Right atrium auricular region (tissue), 2 donors: ENCODE measurements at places on chromosomes 1 and 21. TPM values are rescaled to one million over a fixed set of nuclear protein-coding genes. Genes with fewer than 3 reads are reported as not detected.

Gene CACNA1S
- total RNA-seq, result not detected

DNA sequence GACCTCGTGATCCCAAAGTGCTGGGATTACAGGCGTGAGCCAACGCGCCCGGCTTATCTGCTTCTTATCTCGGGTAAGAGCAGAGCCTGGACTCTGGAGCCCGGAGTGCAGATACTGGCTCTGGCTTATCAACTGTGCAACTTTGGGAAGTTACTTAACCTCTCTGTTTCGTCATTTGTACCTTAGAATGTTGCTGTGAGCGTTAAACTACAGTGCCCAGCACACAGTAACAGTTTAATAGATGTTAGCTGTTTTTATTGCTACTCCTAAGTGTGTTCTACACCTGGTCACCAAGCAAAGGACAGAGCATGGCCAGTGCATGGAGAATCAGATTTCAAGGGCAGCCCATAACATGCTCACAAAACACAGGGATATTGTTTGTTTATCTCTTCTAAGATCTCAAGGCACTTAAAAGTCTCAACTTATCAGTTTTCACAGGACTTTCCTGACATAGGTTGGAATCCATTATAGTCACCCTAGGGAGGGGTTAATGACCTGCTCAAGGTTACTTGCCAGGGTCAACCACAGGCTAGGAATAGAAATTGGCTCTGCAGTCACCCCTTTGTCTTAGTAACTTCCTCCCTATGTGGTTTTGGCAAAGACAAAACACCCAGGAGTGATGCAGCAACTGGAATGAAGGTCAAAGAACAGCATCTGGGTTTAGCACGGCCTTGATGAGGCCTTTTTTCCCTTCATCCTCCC lies 22.5 kb upstream of the SRP9 start:
- no peaks in the 10 kb centered on the region for H3K36me3 ChIP-seq
- peak; percentile 76 for DNase-seq
- no peaks in the 10 kb centered on the region for H3K27me3 ChIP-seq
- H3K4me1 ChIP-seq, result peaks cover 68% of the 10 kb centered on the region
- no peak overlapping the region for H3K4me3 ChIP-seq

DNA sequence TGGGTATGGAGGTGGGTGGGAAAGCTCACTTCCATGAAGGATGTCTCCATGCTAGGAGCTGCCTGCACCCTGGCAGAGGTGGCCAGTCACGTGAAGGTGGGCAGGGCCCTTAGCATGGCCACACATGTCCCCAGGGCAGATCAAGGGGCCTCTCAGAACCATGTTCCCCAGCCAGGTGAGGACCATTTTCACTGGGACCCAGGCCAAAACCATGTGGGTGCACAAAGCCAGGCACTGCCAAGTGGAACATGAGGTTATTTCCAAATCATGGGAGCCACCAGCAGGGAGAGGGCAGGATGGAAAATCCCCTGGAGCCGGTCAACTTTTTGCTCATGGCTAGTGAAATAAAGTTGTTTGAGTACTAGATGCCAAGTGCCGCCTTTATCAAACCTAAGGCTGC lies 9.7 kb downstream of the ZNF692 start:
- DNase-seq, result peak; percentile 57
- no peaks in the 10 kb centered on the region for H3K4me1 ChIP-seq

DNA sequence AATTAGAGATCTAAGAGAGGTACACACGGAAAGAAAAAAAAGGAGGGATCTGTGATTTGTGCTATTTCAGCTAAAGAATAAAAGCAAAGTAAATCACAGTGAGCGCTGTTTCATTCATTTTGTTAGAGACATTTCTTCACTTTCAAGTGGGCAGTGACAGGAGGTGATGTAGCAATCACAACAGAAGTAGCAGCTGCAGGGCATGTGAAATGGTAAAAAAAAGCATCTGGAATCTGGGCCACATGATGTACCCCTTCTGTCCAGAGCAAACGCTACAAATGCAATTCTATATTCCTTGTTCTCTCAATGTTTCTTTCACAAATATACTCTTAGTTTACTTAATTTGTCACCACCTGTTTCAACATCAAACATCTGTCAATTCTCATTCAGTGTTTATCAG lies 786.5 kb downstream of the LRRIQ3 start:
- H3K27me3 ChIP-seq, result no peaks in the 10 kb centered on the region
- H3K4me1 ChIP-seq, result no peaks in the 10 kb centered on the region
- H3K4me3 ChIP-seq, result no peak overlapping the region
- no peaks in the 10 kb centered on the region for H3K36me3 ChIP-seq

Gene SHE
- 10.8 TPM for total RNA-seq

DNA sequence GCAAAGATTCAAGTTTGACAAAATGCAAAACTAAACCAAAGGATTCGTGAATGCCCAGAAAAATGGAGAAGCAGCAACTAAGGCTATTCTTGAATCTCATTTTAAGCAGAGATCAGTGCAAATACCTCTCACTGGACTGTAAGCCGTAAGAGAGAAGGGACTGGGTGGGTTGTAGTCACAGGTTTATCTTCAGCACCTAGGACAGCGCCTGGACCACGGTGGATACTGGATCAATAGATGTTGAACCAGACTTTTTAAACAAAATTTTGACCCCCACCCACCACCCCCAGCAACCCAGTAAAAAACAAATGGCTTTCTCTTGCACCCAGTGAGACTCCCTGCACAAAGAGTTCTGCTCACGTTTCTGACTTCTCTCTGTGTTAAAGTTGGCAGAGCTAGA lies 347.1 kb downstream of the AJAP1 start:
- DNase-seq, result no peak
- no peaks in the 10 kb centered on the region for H3K27me3 ChIP-seq
- no peaks in the 10 kb centered on the region for H3K4me1 ChIP-seq
- no peak overlapping the region for H3K27ac ChIP-seq
- H3K36me3 ChIP-seq, result no peaks in the 10 kb centered on the region
- H3K4me3 ChIP-seq, result no peak overlapping the region

- DNase-seq, result no peak
- H3K36me3 ChIP-seq, result peaks cover 33% of the 10 kb centered on the region
- H3K27ac ChIP-seq, result no peak overlapping the region
- H3K4me3 ChIP-seq, result no peak overlapping the region
- no peaks in the 10 kb centered on the region for H3K4me1 ChIP-seq
Measured at GRCh38 chr1:17005365-17005740, 6.4 kb downstream of the ATP13A2 start.

GRCh38 chr1:57307392-57308170 lies 116.3 kb downstream of the DAB1 start:
- no peaks in the 10 kb centered on the region for H3K4me1 ChIP-seq
- no peak overlapping the region for H3K27ac ChIP-seq
- DNase-seq, result no peak
- H3K36me3 ChIP-seq, result no peaks in the 10 kb centered on the region
- no peaks in the 10 kb centered on the region for H3K27me3 ChIP-seq

Gene USH2A
- 5.6 TPM for total RNA-seq

DNA sequence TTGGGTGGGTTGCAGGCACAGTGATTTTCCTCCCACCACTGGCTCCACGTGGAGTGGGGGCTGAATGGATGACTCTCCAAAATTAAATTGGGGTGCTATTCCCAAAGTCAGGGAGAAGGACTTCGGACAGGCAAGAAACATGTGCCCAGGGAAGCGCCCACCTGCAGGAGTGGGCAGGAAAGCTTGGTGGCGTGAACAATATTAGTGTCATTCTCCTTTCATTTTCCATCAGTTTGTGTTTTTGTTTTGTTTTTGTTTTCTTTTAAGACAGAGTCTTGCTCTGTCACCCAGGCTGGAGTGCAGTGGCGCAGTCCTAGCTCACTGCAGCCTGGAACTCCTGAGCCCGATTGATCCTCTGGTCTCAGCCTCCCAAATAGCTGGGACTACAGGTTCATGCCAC lies 30.1 kb downstream of the TOMM20 start:
- peak; percentile 4 for DNase-seq
- H3K4me3 ChIP-seq, result no peak overlapping the region
- peaks cover 6% of the 10 kb centered on the region for H3K4me1 ChIP-seq
- no peaks in the 10 kb centered on the region for H3K36me3 ChIP-seq
